ENCODE measurements at places on chromosomes 2 and 18.

- H3K27me3 ChIP-seq: peaks cover 45% of the 10 kb centered on the region
- H3K4me1 ChIP-seq: no peaks in the 10 kb centered on the region
- DNase-seq: no peak
Measured at GRCh38 chr18:7056026-7056425, 61.6 kb downstream of the LAMA1 start.

DNA sequence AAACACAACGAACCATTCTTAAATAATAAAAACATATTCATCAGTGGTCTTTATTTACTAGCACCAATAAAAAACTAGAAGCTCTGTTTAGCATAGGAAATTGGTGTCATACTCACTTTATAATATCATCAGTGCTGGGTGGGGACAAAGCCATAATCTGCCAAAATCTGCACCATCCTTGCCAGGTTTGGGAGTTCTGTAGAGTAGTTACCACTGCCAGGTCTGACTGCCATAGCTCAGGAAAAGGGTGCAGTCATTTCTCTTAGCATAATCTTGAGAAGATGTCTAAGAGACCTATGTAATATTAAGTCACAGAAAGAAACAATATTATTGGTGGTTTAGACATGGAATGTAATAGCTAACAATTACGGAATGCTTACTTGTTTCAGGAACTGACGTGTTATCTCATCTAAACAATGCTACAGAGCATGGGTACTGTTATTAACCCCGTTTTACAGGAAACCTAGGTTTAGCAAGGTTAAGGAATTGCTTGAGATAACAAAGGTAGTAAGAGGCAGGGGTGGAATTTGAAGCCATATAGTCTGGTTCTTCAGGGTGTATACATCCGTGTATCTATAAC is 1.6 kb upstream of the MARCHF7 start:
- peaks cover 35% of the 10 kb centered on the region for H3K4me1 ChIP-seq
- H3K27me3 ChIP-seq: no peaks in the 10 kb centered on the region
- DNase-seq: no peak
- H3K36me3 ChIP-seq: peaks cover 7% of the 10 kb centered on the region

DNA sequence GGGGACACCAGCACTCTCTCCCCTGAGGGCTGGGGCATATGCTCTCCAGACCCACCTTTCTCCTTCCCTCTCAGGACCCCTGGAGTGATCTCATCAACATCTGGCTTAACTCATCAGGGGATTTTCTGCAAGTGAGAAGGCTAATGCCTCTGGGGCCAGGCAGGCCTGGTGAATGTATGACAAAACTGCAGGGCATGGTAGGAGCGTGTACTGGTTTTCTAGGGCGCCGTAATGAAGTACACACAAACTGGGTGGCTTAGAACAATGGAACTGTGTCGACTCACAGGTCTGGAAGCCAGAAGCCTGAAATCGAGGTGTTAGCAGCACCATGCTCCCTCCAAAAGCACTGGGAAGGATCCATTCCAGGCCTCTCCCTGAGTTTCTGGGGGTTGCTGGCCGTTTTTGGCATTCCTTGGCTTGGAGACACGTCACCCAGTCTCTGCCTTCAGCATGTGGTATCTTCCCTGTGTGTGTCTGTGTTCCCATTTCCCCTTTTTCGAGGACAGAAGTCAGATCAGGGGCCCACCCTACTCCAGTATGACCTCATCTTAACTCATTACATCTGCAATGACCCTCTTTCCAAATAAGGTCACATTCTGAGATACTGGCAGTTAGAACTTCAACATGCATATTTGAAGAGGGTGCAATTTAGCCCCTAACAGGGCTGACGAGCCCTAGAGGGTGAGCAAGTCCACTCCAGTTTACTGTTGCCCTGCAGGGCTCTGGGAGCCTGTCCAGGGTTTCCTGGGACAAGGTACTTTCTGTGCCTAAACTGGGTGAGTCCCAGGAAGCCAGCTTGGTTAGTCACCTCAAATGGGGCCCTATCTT is 45.5 kb upstream of the CAB39 start:
- no peaks in the 10 kb centered on the region for H3K36me3 ChIP-seq
- H3K27ac ChIP-seq: peak overlapping the region; percentile 60
- peak; percentile 48 for DNase-seq
- H3K4me1 ChIP-seq: peaks cover 42% of the 10 kb centered on the region
- H3K27me3 ChIP-seq: no peaks in the 10 kb centered on the region
- H3K4me3 ChIP-seq: no peak overlapping the region

DNA sequence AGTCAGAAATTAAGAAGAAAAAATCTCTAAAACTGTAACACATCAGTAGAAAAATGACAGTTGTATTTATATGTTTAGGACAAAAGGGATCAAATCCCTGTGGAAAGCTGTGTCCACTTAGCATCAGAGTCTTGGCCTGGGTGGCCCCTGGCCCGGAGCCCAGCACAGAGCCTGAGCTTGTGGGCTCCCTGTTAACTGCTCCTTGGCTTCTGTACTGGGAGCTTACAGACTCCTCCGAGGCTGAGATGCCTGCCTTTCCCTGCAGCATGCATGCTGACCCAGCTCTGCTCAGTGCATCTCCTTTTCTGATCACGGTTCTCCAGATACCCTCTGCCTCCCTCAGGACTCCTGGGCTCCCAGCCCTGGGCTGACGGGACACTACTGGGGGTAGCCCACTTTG is 98.1 kb downstream of the DCDC2C start:
- peaks cover 45% of the 10 kb centered on the region for H3K27me3 ChIP-seq
- H3K4me3 ChIP-seq: no peak overlapping the region
- H3K4me1 ChIP-seq: no peaks in the 10 kb centered on the region
- DNase-seq: no peak
- no peaks in the 10 kb centered on the region for H3K36me3 ChIP-seq
- H3K27ac ChIP-seq: no peak overlapping the region

DNA sequence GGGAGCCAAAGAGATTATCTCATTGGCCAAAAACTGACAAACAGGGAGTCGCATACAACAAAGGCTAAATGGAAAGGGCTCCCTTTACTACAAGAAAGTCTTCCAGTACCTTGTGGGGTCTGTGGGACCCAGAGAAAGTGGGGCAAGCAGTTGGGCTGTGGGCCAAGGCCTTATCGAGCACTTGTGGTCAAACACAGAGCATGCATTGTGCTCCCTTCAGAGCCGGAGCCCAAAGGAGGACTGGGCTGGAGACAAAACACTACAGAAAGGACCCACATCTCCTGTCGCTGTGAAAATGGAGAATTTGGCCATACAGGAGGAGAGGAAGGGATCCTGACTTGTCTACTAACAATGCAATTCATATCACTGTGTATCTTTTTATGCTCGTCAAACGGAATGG is 37.1 kb upstream of the SLC1A4 start:
- no peaks in the 10 kb centered on the region for H3K36me3 ChIP-seq
- 0 out of 2 replicates have a peak, but pooled peaks cover 6% of the 10 kb centered on the region for H3K4me1 ChIP-seq
- H3K27me3 ChIP-seq: 0 out of 2 replicates have a peak, but pooled peaks cover 6% of the 10 kb centered on the region
- H3K4me3 ChIP-seq: no peak overlapping the region
- no peak overlapping the region for H3K27ac ChIP-seq

GRCh38 chr18:58578835-58579560 is 49.9 kb downstream of the ALPK2 start:
- H3K36me3 ChIP-seq: no peaks in the 10 kb centered on the region
- DNase-seq: no peak
- no peaks in the 10 kb centered on the region for H3K27me3 ChIP-seq
- no peak overlapping the region for H3K27ac ChIP-seq

DNA sequence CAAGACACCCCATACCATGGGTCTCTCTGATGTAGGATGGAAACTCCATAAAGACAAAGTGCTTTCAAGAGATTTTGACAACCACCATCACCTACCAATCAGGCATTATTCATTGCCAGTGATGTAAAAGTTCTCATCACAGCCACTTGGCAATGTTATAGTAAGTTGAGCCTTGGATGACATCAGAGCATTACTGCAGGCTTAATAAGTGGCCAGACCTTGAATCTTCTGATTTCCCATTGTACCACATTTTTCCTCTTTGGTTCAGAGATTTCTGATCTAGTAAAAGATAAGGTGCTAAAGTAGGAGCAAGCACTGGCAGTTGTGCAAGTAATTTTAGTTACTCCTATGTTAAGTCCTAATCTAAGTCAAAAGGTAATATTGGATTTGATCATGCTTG is 36.5 kb downstream of the OSR1 start:
- no peaks in the 10 kb centered on the region for H3K36me3 ChIP-seq
- no peak overlapping the region for H3K4me3 ChIP-seq
- DNase-seq: no peak
- H3K27ac ChIP-seq: no peak overlapping the region
- H3K27me3 ChIP-seq: no peaks in the 10 kb centered on the region
- H3K4me1 ChIP-seq: no peaks in the 10 kb centered on the region
